GM12864 (cell line): ENCODE measurements at places on chromosomes 1 and 21.

DNA sequence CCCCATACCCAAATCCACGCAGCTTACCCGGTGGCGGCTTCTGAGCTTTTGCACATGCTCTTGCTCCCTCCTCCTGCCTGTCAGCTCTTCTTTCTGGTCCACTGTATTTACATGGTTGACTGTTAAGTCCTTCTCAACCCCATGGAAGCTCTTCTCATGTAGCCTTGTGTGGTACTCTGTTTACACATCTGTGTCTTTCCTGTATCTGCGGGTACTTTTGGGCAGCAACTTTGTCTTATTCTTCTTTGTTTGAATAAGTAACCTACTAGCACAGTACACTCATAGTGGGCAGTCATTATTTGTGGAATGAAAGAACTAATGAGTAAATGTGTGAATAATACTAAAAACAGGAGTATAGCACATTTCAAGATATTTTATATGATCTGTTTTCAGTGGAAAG is 88.5 kb upstream of the GPR88 start:
- no peak for DNase-seq

DNA sequence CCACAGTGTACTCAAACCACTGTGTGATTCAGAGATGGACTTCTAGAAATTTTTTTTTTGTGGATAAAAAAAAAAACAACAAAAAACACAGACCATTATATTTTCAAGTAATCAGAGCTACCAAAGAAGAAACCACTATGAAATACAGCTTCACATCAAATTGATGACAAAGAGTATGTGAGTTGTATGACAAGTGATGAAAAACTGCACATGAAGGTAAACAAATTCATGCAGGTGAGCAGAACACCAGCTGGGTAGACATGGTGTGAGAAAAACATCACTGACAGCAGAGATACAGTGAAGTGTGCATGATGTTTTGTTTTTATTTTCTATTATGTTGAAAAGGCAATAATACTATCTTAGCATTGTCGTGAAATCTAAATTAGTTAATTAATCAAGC is 8.0 kb upstream of the PTPRC start:
- no peak for DNase-seq

DNA sequence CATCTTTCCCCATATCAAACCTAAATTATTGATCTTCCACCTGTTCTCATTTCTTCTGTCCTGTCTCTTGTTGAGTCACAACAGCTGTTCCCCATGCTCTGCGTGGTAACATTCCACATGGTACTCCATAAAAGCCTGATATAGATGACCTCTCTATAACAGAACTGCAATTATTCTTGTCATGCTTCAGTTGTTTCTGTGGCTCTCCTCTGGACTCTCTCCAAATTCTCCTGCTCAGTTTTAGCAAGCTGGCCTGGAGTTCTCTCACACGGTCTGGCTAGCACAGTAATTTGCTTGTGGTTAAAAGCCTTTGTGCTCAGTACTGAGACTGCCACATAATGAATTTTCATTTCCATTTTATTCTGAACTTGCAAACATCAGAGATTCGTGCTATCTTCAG is 10.6 kb upstream of the LRRC39 start:
- DNase-seq = no peak

DNA sequence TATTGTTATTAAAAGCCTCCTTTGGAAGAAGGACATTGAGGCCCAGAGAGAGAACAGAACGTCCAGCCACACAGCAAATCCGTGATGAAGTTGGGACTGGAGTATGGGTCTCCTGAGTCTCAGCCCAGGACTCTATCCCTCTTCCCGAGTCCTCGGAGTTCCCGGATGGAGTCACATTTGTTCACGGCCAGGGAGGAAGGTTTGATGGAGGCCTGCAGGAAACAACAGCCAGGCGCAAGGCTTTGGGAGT is 357 bp upstream of the TXLNA start:
- no peak for DNase-seq

DNA sequence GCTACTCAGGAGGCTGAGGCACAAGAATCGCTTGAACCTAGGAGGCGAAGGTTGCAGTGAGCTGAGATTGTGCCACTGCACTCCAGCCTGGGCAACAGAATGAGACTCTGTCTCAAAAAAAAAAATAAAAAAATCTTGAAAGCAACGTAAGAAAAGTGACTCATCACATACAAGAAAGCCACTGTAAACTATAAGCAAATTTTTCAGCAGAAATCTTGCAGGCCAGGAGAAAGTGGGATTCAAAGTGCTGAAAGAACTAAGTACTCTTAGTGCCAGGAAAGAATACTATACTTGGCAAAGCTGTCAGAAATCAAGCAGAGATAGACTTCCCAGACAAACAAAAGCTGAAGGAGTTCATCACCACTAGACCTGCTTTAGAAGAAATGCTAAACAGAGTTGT is 4.4 kb upstream of the HMGN1 start:
- DNase-seq = no peak
